MCF 10A (cell line): ENCODE measurements at places on chromosomes 11 and 22. TPM values are rescaled to one million over a fixed set of nuclear protein-coding genes. Genes with fewer than 3 reads are reported as not detected.

DNA sequence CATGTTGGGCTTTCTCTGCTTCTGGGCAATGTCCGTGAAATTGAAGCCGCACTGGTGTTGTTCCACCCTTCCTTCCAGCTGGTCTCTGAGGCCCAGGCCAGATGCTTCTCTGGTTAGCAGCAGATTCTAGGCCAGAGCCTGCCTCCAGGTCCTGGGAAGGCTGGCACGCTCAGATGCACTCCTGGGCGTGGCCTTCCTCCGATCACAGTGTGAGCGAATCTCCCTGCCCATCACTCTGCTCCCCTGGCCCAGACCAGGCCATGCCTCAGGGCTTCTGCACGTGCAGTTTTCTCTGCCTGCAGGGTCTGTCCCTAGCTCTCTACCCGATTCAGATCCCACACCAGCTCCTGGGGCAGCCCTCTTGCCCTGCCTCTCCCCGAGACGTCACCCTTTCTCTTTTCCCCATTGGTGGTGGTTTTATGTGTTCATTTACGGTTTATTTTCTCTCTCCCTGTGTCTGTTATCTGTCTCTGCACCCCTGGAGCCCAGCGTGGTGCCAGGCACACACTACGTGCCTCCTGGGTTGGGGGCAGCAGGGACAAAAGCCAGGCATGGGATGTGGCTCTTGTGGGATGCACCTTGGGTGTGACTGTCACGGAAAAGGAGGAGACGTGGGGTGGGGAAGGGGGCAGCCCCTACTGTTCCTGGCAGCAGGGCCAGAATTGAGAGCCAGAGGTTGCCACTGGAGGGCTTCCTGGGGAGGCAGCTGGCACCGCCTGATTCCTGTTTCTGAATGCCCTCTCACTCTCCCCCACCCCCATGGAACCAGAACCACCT, 66.0 kb downstream of the KCNQ1 start:
- DNase-seq, result no peak
- H3K4me1 ChIP-seq, result no peaks in the 10 kb centered on the region
- H3K4me3 ChIP-seq, result no peak overlapping the region
- H3K36me3 ChIP-seq, result no peaks in the 10 kb centered on the region

DNA sequence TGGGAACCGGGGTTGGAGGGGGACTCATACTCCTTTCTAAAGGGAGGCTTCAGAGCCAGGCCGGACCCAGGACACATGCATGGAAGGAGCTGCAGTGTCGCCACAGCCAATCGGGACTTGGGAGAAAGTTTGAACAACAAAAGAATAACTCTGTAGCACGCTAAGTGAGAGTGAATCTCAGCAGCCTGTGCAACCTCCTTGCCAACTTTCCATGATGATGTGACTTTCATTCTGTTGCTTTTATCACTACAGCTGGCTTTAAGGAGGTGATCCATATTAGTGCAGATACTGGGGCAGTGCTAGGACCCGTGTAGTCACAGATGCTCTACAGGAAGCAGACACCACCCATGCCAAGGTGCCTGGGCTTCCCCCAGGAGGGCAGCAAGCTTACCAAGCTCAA, 157.3 kb downstream of the MPPED1 start:
- DNase-seq, result no peak
- H3K4me1 ChIP-seq, result no peaks in the 10 kb centered on the region
- H3K4me3 ChIP-seq, result no peak overlapping the region
- no peak overlapping the region for H3K27ac ChIP-seq
- H3K36me3 ChIP-seq, result no peaks in the 10 kb centered on the region
- peaks cover 57% of the 10 kb centered on the region for H3K27me3 ChIP-seq

GRCh38 chr11:107931206-107931605, 3.0 kb downstream of the RAB39A start:
- DNase-seq, result no peak
- H3K27ac ChIP-seq, result no peak overlapping the region
- peaks cover 6% of the 10 kb centered on the region for H3K4me1 ChIP-seq
- no peak overlapping the region for H3K4me3 ChIP-seq
- H3K36me3 ChIP-seq, result no peaks in the 10 kb centered on the region
- peaks cover 29% of the 10 kb centered on the region for H3K27me3 ChIP-seq

Gene DNAJB13
- 0.29 and 0.30 TPM in 2 replicates for total RNA-seq

DNA sequence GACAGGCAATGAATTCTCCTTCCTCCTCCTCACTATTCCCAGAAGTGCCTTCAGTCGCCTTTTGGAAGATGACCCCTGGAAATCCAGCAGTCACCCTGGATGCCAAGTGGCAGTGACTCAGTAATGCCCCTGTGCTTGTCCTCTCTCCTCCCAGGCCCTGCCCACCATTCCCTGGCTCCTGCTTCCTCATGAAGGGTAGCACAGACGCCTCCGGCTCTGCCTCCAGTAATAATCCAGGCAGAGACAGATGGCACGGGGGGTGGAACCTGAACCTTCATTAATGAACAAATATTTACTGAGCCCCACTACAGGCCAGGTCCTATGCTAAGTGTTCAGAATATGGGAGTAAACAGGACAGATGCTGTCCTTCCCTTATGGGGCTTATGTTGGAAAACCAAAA, 23.2 kb downstream of the SYT13 start:
- H3K27me3 ChIP-seq, result peaks cover 2% of the 10 kb centered on the region
- no peak overlapping the region for H3K4me3 ChIP-seq
- H3K4me1 ChIP-seq, result peaks cover 26% of the 10 kb centered on the region
- no peak overlapping the region for H3K27ac ChIP-seq
- no peak for DNase-seq
- H3K36me3 ChIP-seq, result no peaks in the 10 kb centered on the region

DNA sequence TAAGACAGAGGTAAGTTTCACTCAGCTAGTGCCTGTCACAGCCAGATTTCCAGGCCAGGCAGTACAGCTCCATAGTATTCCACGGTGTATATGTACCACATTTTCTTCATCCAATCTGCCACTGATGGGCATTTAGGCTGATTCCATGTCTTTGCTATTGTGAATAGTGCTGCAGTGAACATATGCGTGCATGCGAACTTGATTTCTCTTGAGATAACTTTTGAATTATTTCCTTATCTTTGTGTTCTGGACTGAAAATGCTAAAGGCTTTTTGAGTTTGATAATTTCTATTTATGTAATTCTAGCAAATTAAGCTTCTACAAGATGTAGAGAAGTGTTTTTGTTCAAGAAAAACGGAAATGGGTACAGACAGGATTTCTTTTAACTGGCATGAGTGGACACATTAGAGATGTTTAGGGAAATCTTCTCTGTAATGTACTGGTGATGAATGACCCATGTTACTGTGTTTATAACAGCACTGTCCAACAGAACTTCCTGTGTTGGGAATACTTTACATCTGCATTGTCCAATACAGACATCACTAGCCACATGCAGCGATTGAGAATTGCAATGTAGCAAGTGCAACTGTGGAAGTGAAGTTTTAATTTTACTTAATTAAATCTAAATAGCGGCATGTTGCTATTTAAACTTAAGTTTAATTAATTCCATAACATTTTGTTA, 151.3 kb downstream of the CADM1 start:
- H3K36me3 ChIP-seq, result no peaks in the 10 kb centered on the region
- DNase-seq, result no peak
- no peak overlapping the region for H3K27ac ChIP-seq
- H3K4me1 ChIP-seq, result no peaks in the 10 kb centered on the region
